ENCODE measurements at places on chromosomes 7 and 10. TPM values are rescaled to one million over a fixed set of nuclear protein-coding genes. Genes with fewer than 3 reads are reported as not detected.

DNA sequence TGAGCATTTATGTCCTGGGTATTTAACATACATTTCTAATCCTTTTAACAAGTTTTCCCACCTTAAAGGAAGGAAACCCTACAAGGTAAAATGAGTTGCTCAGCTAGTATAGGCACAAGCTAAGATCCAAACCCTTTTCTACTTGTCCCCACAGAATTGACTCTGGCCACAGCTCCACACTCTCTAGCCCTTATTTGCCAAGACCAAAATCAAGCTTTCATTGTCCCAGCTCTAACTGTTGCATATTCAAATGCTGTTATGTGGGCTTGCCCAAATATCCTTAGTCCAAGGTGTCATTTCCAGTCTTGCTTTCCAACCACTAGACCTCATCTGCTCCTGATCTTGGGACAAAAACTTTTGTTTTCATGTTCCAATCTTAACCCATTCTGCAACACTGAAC lies 31.3 kb upstream of the LSM8 start:
- H3K27me3 ChIP-seq = no peaks in the 10 kb centered on the region
- DNase-seq = no peak
- H3K27ac ChIP-seq = no peak overlapping the region
- H3K36me3 ChIP-seq = no peaks in the 10 kb centered on the region

GRCh38 chr7:7664291-7664690 lies 23.7 kb downstream of the UMAD1 start:
- H3K4me3 ChIP-seq = no peak overlapping the region
- H3K27me3 ChIP-seq = no peaks in the 10 kb centered on the region
- H3K36me3 ChIP-seq = no peaks in the 10 kb centered on the region
- DNase-seq = no peak
- H3K27ac ChIP-seq = no peak overlapping the region

DNA sequence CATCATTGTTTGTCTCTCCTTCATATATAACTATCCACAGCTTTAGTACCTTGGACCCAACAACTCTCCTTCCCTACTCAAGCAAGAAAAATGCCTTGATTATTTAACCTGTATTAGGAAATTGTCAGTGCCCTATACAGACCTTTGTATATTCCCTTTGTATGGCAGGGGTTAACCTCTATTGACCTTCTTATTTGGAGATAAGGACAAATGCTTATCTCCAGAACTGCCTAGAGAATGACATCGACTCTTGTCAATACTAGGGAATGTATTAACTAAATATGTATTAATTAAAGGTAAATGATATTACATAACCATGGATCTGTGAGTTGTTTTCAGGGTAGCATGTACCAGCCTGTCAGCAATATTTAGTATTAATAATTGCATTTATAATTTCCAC lies 10.4 kb upstream of the AKR1D1 start:
- H3K4me1 ChIP-seq = no peaks in the 10 kb centered on the region
- no peaks in the 10 kb centered on the region for H3K36me3 ChIP-seq
- H3K4me3 ChIP-seq = no peak overlapping the region
- no peak overlapping the region for H3K27ac ChIP-seq
- H3K27me3 ChIP-seq = peaks cover 7% of the 10 kb centered on the region

DNA sequence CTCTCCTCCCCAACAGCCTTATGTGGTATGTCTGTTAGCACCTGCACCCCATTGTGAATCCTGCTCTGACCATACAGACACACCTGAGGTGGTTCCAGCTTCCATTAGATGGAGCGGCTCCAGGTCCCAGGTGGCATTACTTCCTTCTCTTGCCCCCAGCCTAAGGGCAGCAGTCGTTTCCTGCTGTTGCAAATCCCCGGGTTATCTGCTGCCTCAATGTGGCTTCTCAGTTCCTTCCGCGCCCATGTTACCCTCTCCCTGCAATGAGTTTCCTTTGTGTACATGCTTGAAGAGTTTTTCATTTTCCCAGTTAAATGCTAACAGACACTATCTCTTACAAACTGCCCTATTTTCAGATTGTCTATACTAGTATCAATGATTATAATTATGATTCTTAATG lies 62.8 kb upstream of the PRKCQ start:
- no peaks in the 10 kb centered on the region for H3K27me3 ChIP-seq
- H3K27ac ChIP-seq = no peak overlapping the region
- no peaks in the 10 kb centered on the region for H3K36me3 ChIP-seq
- H3K4me3 ChIP-seq = no peak overlapping the region
- no peak for DNase-seq

DNA sequence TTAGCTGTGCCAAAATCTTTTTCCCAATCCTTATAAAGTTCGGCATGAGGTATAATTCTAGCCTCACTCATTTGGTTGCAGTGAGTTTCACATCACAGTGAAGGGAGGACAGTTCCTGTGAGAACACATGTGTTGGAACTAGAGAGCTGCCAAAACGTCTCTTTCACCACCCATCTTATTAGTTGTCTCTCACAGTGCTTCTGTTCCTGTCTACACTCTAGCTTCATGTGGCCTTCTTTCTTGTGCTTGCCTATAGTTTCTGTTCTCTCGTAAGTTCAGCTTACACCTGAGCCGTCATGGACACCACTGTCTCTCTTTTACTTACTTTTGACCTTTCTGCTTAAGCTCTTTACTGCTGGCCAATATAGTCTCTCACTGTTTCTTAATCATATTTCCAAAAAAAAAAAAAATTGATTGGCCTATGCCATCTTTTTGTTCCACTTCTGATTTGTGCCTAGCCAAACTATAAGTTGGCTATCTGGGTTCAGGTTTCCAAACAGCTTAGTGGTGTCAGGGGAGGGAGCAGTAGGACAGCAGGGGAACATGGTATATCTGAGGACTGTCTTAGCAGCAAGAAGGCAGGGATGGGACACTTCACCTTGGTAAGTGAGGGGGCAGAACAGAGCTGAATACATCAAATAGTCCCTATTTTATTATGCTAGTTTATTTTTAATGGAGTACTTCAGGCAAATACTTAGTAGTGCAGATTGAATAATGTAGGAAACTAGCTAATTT lies 38.0 kb downstream of the ZNRF2 start:
- H3K4me1 ChIP-seq = peaks cover 62% of the 10 kb centered on the region
- no peaks in the 10 kb centered on the region for H3K36me3 ChIP-seq
- H3K27ac ChIP-seq = peak overlapping the region; percentile 74
- no peak for DNase-seq

DNA sequence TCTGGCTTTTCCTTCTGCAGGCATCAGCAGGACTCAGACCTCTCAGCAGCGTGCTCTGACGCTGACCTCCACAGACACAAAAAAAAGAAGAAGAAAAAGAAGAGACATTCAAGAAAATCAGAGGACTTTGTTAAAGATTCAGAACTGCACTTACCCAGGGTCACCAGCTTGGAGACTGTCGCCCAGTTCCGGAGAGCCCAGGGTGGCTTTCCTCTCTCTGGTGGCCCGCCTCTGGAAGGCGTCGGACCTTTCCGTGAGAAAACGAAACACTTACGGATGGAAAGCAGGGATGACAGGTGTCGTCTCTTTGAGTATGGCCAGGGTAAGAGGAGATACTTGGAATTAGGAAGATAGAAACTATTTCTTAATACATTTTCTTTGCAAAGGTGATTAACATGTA lies 115.7 kb downstream of the CYTH3 start:
- no peak for DNase-seq
- H3K27me3 ChIP-seq = no peaks in the 10 kb centered on the region
- H3K36me3 ChIP-seq = no peaks in the 10 kb centered on the region
- no peak overlapping the region for H3K4me3 ChIP-seq

- peaks cover 9% of the 10 kb centered on the region for H3K4me1 ChIP-seq
- no peak overlapping the region for H3K27ac ChIP-seq
- no peaks in the 10 kb centered on the region for H3K27me3 ChIP-seq
- peak; percentile 53 for DNase-seq
These were observed 262.8 kb upstream of the AOAH start for GRCh38 chr7:36986948-36987724.

- no peaks in the 10 kb centered on the region for H3K36me3 ChIP-seq
- no peaks in the 10 kb centered on the region for H3K27me3 ChIP-seq
- H3K4me3 ChIP-seq = no peak overlapping the region
- H3K4me1 ChIP-seq = no peaks in the 10 kb centered on the region
- H3K27ac ChIP-seq = no peak overlapping the region
These were observed 58.9 kb downstream of the XRCC2 start for GRCh38 chr7:152617056-152617455.

- H3K4me3 ChIP-seq = no peak overlapping the region
- no peaks in the 10 kb centered on the region for H3K27me3 ChIP-seq
- no peaks in the 10 kb centered on the region for H3K36me3 ChIP-seq
- DNase-seq = no peak
- peaks cover 11% of the 10 kb centered on the region for H3K4me1 ChIP-seq
These were observed 170.7 kb upstream of the PPP2R2D start for GRCh38 chr10:131729938-131730660.

DNA sequence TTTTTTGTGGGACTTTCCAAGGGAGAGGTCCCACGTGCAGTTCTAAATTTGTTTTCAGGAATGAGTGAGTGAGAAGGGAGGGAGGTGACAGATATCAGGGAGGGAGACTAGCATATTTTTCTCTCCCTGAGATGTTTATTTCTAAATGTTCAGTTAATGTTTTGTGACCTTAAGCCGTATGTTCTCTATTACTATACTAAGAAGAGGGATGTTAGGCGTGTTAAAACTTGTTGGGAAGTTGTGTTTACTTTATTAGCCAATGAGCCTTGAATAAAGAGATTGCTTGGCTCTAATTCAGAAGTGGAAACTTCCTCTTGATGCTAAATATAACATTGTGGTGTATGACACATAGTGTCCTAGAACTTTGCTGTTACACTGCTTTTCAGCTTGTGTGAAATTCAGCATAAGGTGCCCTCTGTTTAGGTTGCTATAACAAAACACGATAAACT lies 37.3 kb downstream of the DNAH11 start:
- no peaks in the 10 kb centered on the region for H3K4me1 ChIP-seq
- H3K4me3 ChIP-seq = no peak overlapping the region
- no peaks in the 10 kb centered on the region for H3K36me3 ChIP-seq
- H3K27ac ChIP-seq = peak overlapping the region; percentile 21
- no peaks in the 10 kb centered on the region for H3K27me3 ChIP-seq

The SEMA3C gene
- total RNA-seq = 83.8 TPM

The CALHM3 gene
- total RNA-seq = not detected

Data from transverse colon (tissue), 4 donors.